ENCODE measurements at places on chromosomes 11 and 22.

GRCh38 chr11:27115051-27115650, 74.5 kb downstream of the BBOX1 start:
- no peak for DNase-seq

DNA sequence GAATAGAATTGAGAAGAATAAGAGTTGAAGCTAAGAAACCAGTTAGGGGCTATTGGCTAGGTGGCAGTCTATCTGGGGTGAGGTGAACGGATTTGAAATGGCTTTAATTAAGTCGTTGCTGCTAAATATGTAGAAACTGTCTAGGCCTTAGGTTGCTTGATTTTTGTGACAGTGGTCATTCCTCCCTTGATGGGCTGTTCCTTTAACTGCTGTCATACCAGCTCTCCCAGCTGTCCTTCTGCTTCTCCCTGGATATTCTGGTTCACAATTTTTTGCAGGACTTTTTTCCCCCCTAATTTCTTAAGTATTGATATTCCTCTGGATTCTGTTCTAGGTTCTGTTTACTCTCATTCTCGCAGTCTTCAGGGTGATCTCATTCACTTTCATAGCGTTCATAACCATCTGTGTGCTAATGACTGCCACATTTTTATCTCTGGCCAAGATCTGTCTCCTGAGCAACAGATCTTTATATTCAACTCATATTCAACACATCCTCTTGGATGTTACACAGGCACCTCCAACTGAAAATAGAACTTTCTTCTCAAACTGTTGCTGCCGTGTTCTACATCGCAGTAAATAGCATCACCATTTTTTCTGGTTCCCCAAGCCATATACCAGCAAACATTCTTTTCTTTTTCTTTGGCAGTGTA, 134.1 kb downstream of the UVRAG start:
- DNase-seq: no peak

DNA sequence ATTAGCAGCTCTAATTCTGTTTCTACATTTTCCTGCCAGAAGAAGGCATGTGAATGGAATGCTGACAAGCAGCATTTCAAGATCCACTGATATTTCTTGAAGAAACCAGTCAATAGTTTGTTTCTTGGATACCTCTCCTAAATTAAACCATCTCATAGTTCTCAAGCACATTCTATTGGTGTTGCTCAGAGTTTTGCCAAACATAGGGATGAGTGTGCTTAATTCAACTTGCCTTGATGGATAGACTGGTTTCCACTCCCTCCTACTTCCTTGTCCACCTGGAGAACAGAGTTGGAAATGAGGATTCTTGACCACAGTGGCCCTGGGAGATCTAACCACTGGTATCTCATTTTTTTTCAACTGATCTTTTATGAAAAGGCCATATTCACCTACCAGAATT, 29.8 kb upstream of the DDX10 start:
- DNase-seq: no peak

- DNase-seq: no peak
These were observed 1.4 kb upstream of the SIGIRR start for GRCh38 chr11:416051-416756.

DNA sequence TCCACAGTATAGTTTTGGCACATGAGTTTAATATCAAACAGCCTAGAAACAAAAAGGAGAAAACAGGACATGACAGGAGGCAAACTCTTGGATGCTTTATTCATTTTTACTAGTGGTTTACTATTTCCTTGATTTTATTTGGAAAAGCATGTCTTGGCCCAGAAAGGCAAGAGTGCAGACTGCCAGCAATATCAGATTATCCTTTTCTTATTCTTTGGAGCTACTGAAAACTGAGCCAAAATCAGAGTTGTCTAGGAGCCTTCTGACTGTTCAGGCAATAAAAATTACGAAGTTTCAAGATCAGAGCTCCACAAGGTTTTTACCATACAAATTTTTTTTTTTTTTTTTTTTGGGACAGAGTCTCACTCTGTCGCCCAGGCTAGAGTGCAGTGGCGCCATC, 16.0 kb downstream of the CELF1 start:
- DNase-seq: no peak

- DNase-seq: no peak
These were observed 81.3 kb downstream of the MYO18B start for GRCh38 chr22:25823276-25823675.

DNA sequence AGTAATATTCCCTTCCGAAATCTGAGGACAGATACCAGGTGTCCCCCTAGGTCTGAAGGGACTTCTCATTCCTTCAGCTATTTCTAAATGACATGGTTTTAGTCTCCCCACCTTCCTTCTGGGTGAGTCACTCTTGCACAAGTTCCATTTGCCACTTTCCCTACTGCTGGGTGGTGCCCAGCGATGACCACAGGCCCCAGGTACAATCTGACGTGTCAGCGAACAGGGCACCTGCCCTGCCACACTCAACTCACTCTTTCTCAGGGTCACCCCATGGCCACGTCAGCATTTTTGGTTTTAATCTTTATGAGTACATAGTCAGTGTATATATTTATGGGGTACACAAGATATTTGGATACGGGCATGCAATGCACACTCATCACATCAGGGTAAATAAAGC, 17.2 kb downstream of the POU2AF1 start:
- no peak for DNase-seq

DNA sequence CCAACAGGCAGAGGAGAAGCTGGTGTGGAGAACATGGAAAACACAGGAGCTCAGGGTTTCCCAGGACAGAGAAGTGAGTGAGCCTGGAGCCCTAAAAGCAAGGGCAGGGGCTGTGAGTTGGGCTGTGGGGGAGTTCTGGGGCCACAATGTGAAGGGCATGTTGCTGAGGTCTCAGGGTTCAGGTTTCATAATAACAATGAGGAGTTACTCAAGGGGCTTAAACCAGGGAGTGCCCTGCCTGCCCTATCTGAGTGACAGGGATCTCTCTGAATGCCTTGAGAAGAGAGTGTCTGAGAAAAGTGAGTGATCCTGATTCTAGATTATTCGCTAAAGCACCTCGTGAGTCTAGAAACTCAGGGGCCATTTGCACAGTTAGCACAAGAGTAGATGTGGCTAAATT, 129.6 kb downstream of the VPREB1 start:
- no peak for DNase-seq

GRCh38 chr11:30285416-30286121, 37.3 kb upstream of the ARL14EP start:
- no peak for DNase-seq

DNA sequence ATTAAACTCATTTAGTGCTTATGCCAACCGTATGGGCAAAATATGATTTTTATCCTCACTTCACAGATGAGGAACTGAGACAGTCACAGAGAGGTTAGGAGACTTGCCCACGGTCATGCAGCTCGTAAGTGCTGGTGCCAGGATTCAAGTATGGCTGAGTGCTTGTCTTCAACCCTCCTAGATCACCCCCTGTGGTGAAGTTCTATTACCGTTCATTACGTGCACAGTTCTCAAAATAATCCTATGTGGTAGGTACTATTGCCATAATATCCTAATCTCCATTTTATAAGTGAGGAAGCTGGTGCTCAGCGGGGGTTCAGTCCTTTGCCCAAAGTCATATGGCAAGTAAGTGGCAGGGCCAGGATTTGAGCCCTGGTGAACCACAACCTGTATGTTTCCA, 1.5 kb downstream of the MIEF1 start:
- DNase-seq: no peak

DNA sequence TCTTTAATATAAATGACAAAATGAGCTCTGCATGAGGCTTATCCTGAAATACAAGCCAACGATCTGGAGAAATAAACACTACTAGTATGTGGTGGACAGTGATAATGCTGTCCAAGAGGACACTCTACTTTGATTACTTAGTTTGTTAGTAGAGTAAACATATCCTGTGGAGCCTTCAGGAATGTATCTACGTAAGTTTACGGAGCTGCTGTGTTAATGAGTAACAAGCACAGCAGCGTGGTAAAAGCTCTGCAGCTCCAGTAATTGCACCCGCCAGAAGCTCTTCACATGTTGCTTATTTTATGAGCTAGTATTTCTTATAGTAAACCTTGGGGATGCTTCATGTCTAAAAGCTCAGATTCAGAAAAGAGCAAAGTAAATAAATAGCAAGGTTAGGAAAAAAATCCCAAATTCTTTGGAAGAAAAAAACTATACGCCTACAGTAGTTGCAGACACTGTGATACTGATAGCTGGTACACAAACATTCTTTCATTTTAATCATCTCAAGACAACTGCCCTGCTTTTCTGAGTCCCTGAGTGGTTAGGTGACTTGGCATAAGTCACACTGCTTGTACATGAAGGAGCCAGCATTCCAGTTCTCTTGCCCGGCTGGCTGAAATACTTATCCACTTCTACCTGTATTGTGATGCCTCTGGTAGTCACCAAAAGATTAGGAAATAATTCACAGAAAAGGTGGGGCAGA, 32.7 kb upstream of the CCDC34 start:
- no peak for DNase-seq

DNA sequence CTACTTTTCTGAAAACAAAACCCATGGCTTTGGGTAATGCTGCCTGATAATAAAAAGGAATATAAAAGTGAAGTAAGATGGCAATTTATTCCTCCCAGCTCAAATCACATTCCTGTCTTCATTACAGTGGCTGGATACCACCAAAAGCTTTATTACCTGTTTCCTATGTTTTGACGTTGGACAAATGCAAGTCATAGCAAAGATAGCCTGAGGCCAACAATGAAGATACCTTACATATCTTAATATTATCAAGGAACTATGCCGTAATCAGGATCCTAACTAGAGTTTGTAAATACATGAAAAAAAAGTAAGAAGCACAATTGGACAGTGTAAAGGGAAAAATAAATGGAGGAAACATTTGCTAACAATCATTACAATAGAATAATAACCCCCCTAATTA, 202.4 kb downstream of the SOX6 start:
- no peak for DNase-seq

DNA sequence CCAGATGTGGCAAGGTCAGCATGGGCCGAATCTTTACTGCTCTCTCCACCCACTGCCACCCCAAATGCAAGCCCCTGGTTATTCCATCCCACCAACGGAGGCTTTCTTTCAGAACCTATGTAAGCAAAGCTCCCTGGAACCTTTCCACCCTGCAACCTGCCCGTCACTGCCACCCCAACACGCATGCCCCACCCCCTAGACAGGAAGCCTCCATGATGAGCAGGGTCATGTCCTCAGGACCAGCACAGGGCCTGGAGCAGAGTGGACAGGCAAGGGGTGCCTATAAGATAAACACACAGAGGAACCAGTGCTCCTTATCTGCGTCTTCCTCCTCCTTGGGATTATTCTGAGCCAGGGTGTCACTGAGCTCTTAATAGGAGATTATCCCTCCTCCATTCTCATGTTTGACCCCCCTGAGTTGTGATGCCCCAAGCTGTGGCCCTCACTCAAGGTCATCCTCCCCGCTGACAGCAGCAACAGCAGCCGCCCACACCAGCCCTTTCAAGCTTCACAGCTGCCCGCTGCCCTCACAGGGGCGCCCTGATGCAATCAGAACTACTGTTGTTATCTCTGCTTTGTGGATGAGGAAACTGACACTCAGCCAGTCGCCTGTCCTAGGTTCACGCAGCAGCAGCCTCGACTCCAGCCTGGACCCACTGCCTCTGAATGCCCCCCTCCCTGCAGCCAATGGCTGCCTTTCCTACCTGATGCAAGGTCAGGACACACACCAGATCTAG, 647.3 kb downstream of the TBC1D22A start:
- no peak for DNase-seq

GRCh38 chr11:72897506-72897905, 83.3 kb downstream of the ATG16L2 start:
- no peak for DNase-seq

- DNase-seq: no peak
These were observed 7.5 kb upstream of the MYOD1 start for GRCh38 chr11:17711836-17712235.

DNA sequence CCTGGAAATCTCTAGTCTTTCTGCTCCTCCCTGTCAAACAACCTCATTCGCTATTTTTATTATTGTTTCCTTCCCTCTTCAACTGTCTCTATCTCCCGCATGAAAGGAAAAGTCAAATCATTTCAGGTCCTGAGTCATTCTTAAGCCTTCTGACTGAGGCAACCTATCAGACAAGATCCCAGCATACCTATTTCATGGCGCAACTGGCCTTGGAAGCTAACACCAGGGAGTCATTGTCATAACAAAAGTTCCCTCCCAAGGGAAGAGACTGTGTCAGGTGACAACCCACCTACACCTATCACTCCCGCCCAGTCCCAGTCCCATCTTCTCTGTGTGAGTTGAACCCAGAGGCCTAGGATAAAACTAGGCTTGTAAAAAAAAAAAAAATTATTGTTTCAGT, 10.2 kb upstream of the ARHGAP42 start:
- no peak for DNase-seq

DNA sequence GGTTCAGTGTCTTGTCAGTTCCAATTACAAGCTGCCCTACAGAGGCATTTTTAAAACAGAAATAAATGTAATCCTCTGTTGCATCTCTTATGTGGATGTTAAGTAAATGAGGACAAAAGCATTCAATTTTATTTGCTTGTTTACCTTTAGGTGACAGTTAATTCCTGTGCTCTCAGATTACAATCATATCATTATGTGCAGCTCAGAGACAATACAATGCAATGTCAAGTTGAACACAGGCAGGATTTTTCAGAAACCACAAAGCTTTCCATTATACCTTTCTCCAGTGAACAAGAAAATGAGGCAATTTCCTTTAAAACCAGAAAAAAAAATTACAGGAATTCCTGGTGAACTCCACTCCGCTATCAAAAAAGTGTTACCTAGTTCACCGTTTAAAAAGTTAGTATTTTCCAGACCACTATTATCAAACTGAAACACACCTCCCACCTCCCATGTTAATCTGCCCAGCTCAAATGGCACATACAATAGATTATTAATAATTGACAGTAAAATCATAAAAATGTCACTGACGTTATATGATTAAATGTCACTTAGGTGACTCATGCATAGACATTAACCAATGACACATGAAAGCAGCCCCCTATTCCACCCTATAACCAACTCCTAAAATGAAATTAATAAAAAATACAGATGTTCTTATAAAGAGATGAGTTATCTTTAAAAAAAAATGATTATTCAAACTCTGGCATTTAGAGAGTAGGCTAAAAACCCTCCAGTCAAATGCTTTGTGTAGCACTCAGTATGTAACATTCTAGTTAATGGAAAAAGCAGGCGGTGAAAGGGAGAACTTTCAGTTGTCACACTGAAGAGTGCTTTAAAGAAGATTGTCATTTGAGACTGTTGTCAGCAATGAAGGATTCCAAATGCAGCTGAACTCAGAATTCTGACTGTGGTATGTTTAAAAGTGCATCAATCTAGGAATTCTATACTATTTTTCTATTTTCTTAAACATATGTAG, 98.6 kb downstream of the MUC15 start:
- no peak for DNase-seq

- peak; percentile 66 for DNase-seq
These were observed 11.7 kb downstream of the PHRF1 start for GRCh38 chr11:587978-588380.

GRCh38 chr11:44017443-44018126, 30.2 kb upstream of the ACCSL start:
- no peak for DNase-seq

GRCh38 chr11:61023086-61023965, 51.8 kb downstream of the CD6 start:
- DNase-seq: no peak

- DNase-seq: no peak
These were observed 32.6 kb upstream of the PRDM11 start for GRCh38 chr11:45113807-45114206.

- DNase-seq: no peak
These were observed 1238.7 kb downstream of the TBC1D22A start for GRCh38 chr22:48001101-48001500.

GRCh38 chr11:79461144-79461543, 20.3 kb upstream of the TENM4 start:
- no peak for DNase-seq
